ENCODE measurements at places on chromosomes 3 and 15.

DNA sequence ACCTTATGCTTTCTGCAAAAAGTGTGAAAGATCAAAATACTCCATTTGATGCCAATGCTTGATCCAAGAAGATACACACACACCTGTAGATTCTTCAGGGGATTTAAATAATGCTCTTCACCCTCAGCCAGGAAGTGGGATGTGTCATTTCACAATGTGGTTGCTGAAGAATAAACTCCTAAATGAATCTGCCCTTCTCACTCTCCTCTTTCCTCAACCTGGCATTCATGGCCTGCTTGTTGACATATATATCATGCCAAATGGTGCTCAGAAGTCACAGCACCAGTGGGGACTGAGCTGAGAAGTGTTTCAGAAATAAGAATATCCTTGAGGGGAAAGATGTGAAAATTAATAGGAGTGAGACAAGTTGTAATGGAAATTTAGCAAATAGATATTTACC is 146.6 kb upstream of the ARHGEF26 start:
- no peak for DNase-seq

GRCh38 chr3:95715128-95715527 is 1099.3 kb upstream of the EPHA6 start:
- DNase-seq = no peak

GRCh38 chr3:142941373-142942123 is 21.9 kb downstream of the PAQR9 start:
- no peak for DNase-seq

DNA sequence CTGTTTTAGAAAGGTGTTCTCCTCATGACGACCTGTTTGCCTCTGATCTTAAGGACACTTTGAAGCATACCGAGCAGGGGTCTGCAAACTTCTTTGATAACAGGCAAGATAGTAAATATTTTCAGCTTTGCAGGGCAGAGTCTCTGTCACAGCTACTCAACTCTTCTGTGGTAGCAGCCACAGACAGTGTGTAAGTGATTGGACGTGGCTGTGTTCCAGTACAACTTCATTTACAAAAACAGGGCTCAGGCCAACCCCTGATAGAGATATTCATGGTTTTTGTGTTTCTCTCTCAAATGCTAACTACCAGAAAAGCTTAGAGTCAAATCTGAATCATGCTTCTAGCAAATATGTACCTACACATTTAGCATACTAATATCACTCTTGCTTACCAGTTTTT is 51.5 kb downstream of the TGFBR2 start:
- DNase-seq = no peak

DNA sequence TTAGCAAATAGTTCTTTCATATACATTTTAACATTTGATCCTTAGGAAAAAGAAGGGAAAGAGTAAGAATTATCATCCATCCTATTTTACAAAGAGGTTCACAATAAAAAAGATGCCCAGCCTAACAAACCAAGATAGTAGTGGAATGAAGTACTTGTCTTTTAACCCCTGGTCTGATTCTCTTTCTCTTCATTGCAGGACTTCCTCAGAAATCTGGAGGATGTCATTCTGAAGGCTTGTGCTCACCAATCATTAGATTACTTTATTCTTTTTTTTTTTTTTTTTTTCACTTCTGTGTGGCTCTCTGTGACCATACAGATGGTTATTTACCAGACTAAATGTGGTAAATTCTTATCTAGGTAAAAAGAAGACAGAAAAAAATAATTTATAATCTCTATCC is 7.0 kb downstream of the HDGFL3 start:
- no peak for DNase-seq

GRCh38 chr15:74307827-74308811 is 59.3 kb downstream of the CYP11A1 start:
- DNase-seq = peak; percentile 48

GRCh38 chr3:12556314-12556689 is 585 bp upstream of the MKRN2 start:
- no peak for DNase-seq

GRCh38 chr3:154967090-154967489 is 113.0 kb upstream of the MME start:
- DNase-seq = no peak

GRCh38 chr3:58048301-58048700 is 40.1 kb downstream of the FLNB start:
- no peak for DNase-seq

DNA sequence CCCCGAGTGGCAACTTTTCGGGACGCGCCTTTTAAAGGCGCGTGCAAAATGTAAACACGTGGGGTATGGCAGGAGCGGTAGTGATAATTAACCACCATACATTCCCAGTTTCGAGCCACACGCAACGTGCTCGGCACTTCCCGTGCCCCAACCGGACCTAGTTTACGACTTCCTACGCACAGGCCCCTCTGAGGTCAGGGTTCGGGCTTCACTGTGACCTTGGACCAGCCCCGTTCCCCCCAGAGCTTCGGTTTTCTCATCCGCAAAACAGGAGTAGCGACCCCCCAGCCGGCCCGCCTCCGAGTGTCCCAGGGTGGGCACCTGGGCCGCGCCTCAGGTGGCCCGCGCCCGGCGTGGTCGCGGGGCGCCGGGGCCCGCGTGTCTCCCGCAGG is 451 bp downstream of the CHCHD4 start:
- no peak for DNase-seq

DNA sequence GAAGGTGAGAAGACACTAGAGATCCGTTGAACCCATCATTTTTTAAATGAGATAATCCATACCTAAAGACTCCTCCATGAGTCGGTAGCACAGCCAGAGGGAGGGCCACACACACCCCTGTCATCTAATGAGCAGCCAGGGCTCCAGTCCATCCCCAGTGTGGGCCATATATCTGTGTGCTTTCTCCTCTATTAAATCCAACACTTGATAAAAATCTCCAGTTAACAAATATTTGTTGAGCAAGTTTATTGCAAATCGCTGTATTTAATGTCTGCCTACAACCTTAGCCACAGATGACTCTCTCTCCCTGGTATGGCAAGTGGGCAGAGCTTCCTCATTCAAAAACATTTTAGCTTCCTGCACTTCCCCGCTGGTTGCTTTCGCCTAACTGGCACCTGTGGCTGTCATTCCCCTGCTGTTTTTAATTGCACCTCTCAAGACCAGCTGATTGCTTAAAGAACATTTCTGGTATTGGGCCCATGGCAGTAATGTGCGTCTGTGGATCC is 82.8 kb downstream of the SMAD3 start:
- DNase-seq = no peak

- DNase-seq = no peak
These were observed 36.1 kb upstream of the PYDC2 start for GRCh38 chr3:191424881-191425280.

- DNase-seq = no peak
These were observed 106.8 kb downstream of the FOXB1 start for GRCh38 chr15:60110909-60111308.

GRCh38 chr3:171695426-171695825 is 114.9 kb downstream of the PLD1 start:
- DNase-seq = no peak

DNA sequence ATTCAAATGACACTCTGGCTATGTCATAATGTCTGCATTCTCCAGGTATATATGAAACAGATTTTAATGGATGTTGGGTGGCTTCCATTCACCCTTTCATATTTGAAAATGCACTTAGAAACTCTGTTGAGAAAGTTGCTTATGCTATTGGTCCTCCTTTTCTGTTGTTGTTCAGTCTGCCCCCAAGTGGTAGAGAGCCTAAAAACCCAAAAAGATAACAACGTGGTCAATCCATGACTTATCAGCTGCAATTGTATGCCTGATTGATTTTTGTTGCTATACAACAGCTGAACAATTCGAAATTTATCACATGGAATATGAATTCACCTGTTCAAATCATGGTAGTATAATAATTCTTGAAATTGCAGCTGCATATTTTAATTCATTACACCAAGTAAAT is 279.8 kb downstream of the ROBO2 start:
- no peak for DNase-seq

DNA sequence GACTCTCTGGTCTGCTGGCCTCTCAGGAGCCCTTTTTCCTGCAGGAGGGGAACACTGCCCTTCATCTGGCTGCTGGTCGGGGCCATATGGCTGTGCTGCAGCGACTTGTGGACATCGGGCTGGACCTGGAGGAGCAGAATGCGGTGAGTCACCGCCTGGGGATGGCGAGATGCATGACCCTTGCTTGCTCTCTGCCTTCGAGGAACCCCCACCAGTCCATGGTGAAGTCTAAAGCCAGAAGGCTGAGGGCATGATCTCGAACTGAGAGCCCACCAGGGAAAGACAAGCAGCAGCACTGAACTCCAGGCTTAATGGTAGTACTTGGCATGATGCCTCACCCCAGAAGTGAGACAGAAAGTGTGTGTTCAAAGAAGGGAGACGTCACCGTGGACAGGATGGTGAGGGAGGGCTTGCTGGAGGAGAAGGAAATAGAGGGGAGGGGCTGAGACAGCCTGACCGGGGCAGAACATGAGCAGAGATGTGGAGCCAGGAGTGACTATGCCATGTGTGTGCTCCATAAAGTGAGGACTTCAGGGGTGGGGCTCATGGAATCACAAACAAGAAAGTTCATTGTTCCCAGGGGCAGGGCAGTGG is 19.2 kb downstream of the ANKDD1A start:
- no peak for DNase-seq

DNA sequence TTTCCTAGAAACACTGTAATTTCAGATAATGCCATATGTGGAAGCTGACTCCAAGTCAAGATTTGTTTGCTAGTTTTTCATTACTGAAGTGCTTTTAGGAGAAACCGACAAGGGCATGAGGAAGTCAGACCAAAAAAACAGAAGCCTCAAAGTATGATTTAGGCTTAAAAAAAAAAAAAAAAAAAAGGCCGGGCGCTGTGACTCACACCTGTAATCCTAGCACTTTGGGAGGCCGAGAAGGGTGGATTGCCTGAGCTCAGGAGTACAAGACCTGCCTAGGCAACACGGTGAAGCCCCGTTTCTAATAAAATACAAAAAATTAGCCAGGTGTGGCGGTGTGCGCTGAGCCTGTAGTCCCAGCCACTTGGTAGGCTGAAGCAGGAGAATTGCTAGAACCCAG is 11.6 kb downstream of the RPL15 start:
- no peak for DNase-seq

- no peak for DNase-seq
These were observed 286.3 kb downstream of the RAP2B start for GRCh38 chr3:153448151-153448829.

DNA sequence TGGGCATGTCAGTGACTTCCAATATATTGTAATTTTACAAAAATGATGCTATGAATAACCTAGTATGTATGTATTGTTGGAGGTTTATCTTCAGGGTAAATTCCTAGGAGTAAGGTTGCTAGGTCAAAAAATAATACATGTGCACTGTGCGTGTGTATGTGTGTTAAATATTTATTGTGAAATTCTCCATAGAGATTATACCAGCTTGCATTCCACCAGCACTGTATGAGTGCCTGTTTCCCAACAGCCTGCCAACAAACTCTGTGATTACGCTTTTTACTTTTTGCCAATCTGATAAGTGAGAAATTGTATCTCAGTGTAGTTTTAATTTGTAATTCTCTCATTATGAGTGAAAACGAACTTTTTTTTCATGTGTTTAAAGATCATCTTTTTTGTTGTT is 12.6 kb upstream of the IGF2BP2 start:
- DNase-seq = no peak

DNA sequence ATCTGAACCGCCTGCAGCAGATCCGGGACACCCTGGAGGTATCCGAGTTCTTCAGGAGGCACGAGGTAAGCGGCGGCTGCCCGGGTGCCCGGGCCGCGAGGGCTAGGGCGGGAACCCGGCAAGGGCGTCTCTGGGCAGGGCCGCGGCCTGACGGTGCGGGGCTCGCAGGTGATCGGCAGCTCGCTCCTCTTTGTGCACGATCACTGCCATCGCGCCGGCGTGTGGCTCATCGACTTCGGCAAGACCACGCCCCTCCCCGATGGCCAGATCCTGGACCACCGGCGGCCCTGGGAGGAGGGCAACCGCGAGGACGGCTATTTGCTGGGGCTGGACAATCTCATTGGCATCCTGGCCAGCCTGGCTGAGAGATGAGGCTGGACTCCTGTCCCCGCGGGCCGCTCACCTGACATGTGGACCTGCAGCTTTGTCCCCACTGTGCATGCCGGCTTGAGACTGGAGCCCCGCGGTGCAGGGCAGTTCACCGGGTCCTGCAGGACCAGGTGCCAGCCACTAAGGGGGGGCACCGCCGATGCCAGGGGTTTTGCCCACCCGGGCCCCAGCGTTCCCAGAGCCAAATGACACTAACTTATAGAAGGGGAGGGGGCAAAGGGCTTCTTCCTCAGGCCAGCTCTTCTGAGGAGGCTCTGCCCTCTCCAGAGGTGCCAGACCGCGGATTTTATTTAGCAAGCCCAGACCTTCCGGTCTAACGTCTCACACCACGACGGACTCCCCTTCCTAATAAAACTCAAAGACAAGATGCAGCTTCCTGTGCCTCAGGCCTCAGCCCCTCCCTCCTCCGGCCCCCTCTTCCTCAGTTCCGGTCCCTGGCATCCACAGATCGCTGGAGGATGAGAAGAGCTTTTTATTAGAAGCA is 9.4 kb downstream of the ITPKA start:
- no peak for DNase-seq

DNA sequence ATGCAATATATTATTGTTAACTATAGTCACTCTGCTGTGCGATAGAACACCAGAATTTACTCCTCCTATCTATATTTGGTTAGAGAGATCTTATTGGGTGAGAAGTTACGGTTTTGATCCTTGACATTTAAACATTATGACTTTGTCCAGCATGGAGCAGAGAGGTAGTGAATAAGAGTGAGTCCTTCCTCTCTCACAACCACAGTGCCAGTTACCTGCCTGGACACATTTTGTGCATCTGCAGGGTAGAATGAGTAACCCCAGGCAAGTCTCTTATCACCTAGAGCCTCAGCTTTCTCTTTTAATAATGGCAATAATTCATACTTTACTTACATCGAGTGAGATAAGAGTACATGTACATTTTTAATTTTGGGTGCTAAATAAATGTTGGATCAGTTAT is 24.1 kb downstream of the KAT2B start:
- DNase-seq = no peak

- peak; percentile 10 for DNase-seq
These were observed 562.0 kb upstream of the CFAP20DC start for GRCh38 chr3:59611649-59612443.

DNA sequence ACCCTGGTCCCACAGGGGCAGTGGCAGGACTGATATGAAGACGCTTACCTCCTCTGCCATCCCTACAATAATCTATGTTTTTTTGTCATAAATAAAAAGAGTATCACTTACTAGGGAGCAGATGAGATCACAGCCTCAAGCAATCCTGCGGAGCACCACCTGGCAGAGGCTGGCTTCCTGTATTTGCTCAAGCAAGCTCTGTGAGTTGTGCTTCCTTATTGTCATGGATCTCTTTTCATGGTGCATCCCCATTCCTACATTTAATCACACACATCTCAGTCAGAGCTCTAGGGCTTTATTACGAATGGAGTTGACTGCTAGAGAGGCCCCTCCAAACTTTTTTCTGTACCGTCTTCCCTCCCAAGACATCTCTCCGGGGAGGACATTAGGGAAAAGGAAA is 186.0 kb downstream of the UBE2E2 start:
- no peak for DNase-seq

- DNase-seq = no peak
These were observed 372.2 kb upstream of the MCTP2 start for GRCh38 chr15:93859176-93859575.
